ENCODE measurements at places on chromosomes 13 and 19.

DNA sequence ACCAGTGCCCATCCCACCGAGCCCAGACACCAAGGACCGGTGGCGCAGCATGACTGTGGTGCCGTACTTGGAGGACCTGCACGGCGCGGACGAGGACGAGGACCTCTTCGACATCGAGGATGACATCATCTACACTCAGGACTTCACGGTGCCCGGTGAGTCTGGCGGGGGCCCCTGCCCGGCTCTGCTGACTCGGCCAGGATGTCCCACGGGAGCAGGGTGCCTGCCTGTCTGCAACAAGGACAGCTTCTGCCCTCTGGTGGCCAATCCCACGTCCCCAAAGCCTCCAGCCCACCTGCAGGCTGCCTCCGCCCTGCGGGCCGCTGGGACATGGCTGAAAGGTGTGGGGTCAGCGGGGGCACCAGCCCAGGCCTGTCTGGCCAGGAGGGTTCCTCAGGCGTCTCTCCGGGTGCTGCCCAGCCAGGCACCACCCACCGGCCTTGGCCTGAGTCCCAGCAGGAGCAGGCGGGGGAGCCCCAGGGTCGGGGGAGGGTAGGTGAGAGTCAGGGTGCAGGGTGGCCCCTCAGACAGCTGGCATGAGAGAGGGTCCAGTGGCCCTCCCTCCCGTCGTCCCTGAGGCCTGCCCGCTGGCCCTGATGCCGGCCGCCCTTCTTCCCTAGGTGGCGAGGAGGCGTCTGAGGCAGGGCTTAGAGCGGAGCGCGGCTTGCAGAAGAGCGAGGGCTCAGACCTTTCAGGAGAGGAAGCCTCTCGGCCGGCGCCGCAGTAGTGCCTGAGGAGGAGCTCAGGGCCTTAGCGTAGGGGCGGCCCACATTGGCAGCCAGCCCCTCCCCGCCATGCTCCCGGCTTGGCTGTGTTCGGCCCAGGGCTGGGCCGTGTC lies 14.6 kb downstream of the CBARP start:
- DNase-seq: no peak

GRCh38 chr13:27751953-27752532 lies 40.2 kb upstream of the GSX1 start:
- no peak for DNase-seq

- DNase-seq: no peak
These were observed 517 bp downstream of the GTF2F1 start for GRCh38 chr19:6392221-6393073.

GRCh38 chr13:71831716-71832115 lies 35.3 kb downstream of the DACH1 start:
- no peak for DNase-seq

DNA sequence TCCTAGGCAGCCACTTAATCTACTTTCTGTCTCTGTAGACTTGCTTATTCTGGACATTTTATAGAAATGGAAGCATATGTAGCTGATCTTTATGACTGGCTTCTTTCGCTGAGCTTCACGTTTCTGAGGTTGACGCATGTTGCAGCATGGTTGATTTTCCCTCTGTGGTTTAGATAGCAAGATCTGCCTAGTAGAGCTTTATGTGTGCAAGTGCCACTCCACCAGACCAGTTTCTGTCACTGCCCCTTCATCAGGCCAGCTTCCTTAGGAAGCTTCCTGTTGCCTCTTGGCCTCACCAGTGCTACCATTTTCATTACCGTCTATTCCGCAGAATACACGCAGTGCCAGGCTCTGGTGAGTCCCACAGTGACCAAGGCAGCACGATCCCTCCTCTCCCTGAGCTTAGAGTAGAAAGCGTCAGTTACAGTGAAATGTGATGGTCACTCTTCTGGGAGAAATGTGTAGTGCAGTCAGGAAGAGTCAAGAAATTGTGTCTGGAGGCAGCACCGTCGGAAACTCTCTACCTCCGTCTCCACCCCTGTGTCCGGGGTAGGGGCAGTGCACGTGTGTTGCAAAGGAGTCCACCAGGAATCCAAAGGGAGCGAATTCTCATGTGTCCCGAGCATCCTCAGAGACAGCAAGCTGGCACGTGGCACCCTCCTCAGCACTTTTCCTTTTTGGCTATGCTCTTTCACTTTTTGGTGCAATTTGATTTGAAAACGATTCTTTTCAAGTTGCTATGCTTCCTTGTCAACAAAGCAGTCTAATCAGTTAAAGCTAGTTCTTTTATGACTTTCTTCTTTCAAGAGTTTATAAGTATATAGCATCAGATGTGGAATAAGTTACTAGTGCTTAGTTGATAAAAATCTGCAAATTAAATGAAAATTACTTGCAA lies 45.4 kb upstream of the GPR183 start:
- DNase-seq: no peak

- no peak for DNase-seq
These were observed 41.6 kb downstream of the ARHGAP35 start for GRCh38 chr19:46902402-46902766.

DNA sequence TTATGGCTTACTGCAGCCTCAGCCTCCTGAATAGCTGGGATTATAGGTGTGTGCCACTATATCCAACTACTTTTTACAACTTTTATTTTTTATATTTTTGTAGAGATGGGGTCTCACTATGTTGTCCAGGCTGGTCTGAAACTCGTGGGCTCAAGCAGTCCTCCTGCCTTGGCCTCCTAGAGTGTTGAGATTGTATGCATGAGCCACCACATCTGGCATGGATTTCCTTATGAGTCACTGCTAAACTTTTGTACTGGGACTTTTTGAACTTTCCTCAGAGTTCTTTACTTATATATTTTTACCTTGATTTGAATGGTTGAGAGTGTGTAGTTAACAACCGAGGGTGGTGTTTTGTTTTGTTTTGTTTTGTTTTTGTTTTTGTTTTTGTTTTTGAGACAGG lies 33.4 kb downstream of the DNAJC3 start:
- no peak for DNase-seq

- no peak for DNase-seq
These were observed 1178.2 kb upstream of the PCDH20 start for GRCh38 chr13:62593804-62594203.

DNA sequence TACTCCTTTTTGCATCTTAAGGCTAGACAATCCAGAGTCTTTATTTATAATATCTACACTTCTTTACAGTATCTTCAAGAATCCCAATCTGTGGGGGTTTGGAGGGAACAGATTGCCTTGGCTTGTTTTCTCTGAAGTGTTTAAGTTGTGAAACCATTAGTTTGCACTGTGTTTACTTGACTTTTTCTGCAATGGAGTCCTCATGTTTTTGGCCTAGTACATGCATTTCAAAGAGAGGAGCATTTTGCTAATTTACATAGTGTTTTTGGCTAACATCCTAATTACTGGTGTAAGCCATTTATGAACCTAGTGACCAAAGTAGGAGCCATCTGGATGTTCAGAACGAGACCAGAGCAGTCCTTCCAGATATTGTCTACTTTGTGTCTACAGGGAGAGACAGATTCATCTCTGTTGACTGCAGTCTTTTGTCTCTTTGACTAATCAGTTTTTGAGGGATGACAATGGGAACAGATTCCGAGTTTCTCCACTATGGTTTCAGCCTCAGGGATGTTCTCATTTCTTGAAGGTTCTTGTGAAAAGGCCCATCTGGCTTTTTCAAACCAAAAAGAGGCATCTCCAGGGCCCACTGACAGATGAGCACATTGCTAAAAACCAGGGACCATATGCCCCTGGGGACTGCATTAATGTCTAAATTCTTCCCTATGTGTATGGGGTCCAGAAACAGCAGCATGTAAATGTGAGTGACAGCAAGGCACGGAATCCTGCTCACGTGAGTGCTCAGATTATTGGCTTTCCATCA lies 53.4 kb downstream of the ING1 start:
- DNase-seq: no peak

DNA sequence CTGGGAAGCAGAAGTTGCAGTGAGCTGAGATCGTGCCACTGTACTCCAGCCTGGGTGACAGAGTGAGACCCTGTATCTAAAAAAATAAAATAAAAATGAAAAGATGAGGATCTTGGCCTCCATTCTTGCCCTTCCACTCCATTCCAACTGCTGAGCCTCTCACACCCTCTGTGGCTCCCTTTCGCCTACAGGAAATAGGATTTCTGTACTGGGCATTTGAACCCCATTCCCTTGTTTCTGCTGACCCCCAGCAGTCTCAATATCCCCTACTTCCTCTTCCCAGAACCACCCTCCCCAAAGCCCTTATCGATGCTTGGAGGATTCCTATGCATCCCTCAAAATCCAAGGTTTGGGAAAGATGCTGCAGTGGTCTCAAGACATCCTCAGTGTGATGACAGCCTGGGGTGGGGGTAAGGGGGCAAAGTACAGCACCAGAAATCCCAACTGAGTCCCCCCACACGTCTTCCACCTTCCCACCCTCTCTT lies 12.5 kb upstream of the GDF15 start:
- no peak for DNase-seq

GRCh38 chr19:49573425-49573824 lies 6.9 kb downstream of the NOSIP start:
- DNase-seq: no peak

GRCh38 chr19:33831825-33832224 lies 35.2 kb downstream of the KCTD15 start:
- DNase-seq: no peak

DNA sequence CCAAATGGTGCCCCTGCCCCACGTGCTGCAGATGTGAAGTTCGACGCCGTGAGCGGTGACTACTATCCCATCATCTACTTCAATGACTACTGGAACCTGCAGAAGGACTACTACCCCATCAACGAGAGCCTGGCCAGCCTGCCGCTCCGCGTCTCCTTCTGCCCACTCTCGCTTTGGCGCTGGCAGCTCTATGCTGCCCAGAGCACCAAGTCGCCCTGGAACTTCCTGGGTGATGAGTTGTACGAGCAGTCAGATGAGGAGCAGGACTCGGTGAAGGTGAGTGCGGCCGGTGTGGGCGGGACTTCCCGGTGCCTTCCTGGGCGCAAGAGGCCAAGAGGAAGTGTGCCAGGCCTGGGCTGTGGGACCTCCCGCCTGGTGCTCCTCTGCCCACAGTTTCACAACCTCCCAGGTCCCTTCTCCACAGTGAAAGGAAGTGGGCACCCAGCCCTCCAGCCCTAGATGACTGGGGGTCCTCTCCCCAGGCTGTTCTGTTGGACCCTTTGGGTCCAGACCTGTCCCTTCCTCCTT lies 14.1 kb upstream of the RELB start:
- DNase-seq: no peak

DNA sequence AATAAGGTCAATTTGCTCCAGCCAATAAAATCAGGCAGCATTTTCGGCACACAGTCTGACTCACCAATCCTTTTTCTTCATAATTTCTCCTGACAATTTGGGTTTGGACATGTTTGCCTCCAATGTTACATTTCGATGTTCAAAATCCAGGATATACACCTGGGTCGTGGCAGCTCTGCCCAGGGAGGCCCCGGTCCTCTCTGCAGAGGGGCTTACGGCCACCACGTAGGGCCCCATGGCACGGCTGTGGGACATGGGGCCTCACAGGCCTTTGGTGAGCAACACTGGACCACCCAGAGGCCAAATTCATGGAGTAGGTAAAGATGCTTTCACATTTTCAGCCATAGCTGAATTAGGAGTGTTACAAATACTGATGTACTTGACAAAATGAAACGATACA lies 25.4 kb downstream of the IRS2 start:
- peak; percentile 36 for DNase-seq

DNA sequence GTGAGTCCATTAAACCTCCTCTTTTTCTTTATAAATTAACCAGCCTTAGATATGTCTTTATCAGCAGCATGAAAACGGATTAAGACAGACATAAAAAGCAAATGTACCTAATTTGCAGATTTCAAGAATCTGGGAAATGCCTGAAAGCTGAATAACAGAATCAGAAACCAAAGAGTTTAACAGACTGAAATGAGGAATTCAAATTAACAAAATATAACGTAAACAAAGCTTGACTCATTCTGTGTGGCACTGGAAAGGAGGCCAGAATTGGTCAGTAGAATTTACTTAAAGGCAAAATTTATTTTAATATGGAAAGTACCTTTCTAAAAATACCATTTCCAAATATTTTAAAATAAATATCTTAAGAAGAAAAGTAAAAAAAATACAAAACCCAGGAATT lies 540.6 kb upstream of the HTR2A start:
- no peak for DNase-seq

DNA sequence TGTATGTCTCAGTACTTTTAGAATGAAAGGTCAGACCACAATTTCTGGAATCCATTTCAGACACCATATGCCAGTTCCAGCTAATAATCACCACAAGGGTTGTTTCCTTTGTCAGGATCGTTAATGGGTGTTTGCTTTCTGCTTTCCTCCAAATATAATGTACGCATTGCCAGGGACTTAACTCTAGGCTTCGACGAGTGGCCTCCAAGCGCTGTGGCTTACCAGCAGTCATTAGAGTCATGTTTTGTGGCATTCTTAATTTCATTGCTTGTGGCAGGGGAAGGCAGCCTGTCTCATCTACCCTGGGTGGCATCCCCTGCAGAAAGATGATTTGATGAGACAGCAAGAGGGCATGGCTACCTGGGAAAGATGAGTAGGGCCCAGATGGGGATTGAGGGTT lies 22.5 kb downstream of the SAFB start:
- DNase-seq: no peak

- DNase-seq: peak; percentile 41
These were observed 297.5 kb downstream of the ENOX1 start for GRCh38 chr13:43489233-43489632.

GRCh38 chr13:65789815-65790214 lies 1440.3 kb downstream of the PCDH9 start:
- DNase-seq: no peak

- no peak for DNase-seq
These were observed 145.6 kb upstream of the FRY start for GRCh38 chr13:31885994-31886393.

- no peak for DNase-seq
These were observed 617.2 kb upstream of the GPC6 start for GRCh38 chr13:92609376-92609775.

DNA sequence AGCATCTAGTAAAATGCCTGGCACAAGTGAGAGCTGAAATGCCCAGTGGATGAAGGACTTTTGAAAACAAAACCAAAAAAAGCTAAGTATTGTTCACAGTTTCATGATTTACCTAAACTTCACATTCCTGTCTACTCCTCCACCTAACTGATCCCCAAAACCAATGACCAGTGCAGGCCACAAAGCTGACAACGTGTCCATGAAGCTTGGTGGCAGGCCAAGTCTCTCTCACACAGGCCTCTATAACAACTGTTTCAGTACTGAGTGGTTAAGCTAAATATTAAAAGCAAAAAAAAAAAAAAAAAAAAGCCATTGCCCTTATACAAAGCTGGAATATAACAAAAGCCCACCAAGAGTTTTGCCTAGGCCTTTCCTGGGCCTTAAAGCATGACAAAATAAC lies 36.4 kb downstream of the STK24 start:
- DNase-seq: no peak

- no peak for DNase-seq
These were observed 242.4 kb downstream of the RGCC start for GRCh38 chr13:41699759-41700158.

Measured in head of caudate nucleus (tissue), 42 donors.